ENCODE measurements at places on chromosomes 7 and 10. TPM values are rescaled to one million over a fixed set of nuclear protein-coding genes. Genes with fewer than 3 reads are reported as not detected.

LMOD2 gene
- not detected for total RNA-seq

UNCX gene
- not detected for total RNA-seq

AGAP9 gene
- 9.1 TPM for total RNA-seq

ANXA8 gene
- 34.4 TPM for total RNA-seq

SRI gene
- 127 TPM for total RNA-seq

OPN4 gene
- total RNA-seq = not detected

SUV39H2 gene
- 27.5 TPM for total RNA-seq

FBXL13 gene
- total RNA-seq = 0.61 TPM

FEZF1 gene
- not detected for total RNA-seq

ASIC3 gene
- total RNA-seq = 4.3 TPM

CCDC3 gene
- total RNA-seq = 1.2 TPM

CCT6A gene
- 305 TPM for total RNA-seq

AOC1 gene
- total RNA-seq = not detected

FAM25A gene
- not detected for total RNA-seq

PRLHR gene
- not detected for total RNA-seq

CUZD1 gene
- total RNA-seq = 1.5 TPM

CRPPA gene
- total RNA-seq = 0.57 TPM

ZNF487 gene
- 6.5 TPM for total RNA-seq

SLC16A9 gene
- total RNA-seq = 0.06 TPM

PDK4 gene
- 9.1 TPM for total RNA-seq

TFR2 gene
- 2.4 TPM for total RNA-seq

FOXI2 gene
- not detected for total RNA-seq

AMZ1 gene
- 0.06 TPM for total RNA-seq

MMRN2 gene
- 0.81 TPM for total RNA-seq

SLC26A3 gene
- not detected for total RNA-seq

DNAH11 gene
- 0.15 TPM for total RNA-seq

NOLC1 gene
- total RNA-seq = 170 TPM

PKD2L1 gene
- 0.03 TPM for total RNA-seq

NOS3 gene
- total RNA-seq = 0.30 TPM

COX19 gene
- total RNA-seq = 5.6 TPM

HOXA1 gene
- total RNA-seq = 2.5 TPM

TSPAN12 gene
- 0.46 TPM for total RNA-seq
